ENCODE measurements at places on chromosomes 1 and 21.

- DNase-seq, result no peak
Observed at GRCh38 chr1:97909266-97909665, 11.6 kb downstream of the DPYD start.

GRCh38 chr1:56389813-56390212 is 189.6 kb downstream of the PLPP3 start:
- no peak for DNase-seq

DNA sequence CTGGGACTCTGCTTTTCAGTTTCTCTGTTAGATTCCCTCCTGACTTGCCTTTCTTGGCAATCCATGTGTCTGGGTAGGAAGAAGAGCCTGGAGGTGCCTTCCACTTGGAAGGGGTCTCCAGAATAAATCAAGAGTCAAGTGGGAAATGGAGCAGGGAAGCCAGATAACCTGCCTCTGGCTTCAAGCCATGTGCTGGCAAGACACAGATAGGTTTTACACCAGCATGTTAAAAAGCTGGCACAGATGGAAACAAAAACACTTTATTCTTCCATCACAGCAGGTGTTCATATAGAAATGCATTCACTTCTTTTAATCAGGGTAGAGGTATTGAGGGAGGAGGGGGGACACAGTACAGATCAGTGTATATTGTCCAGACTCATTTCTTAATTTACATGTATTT is 356.9 kb upstream of the RUNX1 start:
- DNase-seq, result no peak

- no peak for DNase-seq
Observed at GRCh38 chr1:61080413-61081143, 1.8 kb upstream of the NFIA start.

DNA sequence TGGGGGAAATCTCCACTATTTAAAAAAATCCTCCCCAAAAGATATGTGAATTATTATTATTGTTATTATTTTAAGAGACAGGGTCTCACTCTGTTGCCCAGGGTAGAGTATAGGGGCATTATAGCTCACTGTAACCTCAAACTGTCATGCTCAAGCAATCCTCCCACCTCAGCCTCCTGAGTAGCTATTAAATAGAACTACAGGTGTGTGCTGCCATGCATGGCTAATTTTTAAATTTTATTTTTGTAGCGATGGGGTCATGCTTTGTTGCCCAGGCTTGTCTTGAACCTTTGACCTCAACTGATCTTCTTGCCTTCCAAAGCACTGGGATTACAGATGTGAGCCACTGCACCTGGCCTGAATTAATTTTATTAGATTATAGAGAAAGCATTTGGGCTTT is 116.8 kb downstream of the RABGAP1L start:
- DNase-seq, result no peak

- DNase-seq, result no peak
Observed at GRCh38 chr1:37085393-37085792, 51.1 kb upstream of the GRIK3 start.

GRCh38 chr1:35505911-35506798 is 51.0 kb downstream of the KIAA0319L start:
- DNase-seq, result peak; percentile 9

DNA sequence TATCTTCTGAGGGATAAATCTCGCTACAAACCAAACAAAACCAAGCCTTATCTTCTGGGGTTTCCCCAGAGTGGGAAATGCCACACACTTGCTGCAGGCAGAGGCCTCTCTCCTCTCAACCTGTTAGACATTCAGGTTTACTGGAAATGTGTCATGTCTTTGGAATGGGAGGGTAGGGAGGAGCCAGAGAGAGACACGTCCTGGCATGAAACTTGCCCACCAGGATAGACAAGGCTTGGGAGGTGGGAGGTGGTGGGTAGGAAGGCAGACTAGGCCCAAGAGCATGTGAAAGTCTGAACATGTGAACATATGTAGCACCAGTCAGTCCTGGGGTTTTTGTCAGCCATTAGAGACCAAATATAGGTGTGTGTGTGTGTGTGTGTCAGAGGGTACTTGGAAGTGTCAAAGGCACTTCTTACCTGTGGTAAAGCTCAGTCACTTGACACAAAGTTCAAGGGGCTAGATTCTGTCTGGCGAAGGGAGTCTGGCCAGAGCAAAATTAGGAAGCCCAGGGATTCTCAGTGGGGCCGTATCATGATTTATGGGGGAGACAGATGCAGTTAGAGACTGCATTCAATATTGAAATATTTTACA is 32.4 kb upstream of the PIGC start:
- DNase-seq, result no peak

DNA sequence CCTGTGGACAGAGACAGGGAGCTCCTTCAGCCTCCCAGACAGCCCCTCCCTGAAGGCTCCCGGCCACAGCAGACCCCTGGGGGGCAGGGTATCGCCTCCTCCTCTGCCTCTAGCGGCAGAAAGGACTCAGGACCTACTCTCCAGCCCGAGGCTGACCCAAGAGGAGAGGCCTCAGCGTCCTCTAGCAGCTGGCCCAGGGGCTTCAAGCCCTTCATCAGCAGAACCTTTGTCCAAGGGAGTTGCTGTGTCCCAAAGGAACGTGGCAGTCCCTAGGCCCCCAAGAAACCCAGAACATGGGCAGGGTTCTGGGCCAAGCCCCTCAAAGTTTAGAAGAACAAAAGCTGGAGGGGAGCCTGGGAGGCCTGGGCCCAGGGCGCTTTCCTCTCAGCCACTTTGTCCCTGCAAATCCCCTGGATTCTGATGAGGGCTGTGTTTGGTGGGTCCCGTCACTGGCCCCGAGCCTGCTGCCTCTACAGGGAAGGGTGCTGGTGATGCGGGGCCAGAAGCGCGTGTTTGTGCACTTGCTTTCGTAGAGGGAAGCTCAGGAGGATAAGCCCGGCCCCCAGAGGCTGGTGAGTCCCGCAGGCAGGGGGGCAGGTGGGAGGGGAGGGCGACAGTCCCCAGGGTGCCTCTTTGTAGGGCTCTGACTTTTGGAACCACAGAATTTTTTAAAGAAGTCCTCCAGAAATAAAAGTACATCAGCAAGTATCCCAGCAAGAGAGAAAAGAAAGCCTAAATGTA is 13.3 kb downstream of the ITGB2 start:
- DNase-seq, result no peak

DNA sequence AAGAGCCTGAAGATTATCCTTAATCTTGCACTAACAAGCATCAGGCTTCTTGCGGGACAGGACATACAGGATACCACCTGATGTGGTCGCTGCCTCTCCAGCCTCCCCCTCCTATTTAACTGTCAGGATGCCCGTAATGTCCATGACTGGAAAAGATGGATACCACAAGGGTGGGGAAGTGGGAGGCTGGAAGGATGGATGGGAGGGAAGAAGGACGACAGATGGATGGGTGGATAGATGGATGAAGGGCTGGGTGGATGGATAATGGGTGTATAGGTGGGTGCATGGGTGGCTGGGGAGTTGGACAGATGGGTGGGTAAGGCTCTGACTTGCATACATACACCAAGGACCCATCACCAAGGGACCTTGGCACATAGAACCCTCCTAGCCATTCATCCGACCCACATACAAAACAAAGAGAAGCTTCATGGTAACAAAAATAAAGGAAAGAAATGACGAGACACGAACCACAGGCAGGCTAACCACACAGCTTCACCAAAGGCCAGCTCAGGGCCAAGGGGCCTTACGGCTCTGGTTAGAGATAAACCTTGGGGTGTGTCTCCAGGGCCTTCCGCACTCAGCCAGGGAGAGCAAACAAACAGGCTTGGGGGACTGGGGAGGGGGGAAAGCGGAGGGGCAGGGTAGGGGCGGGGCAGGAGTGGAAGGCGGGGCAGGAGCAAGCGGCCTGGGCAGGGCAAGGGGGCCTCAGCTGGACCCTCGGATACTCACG is 50.5 kb downstream of the HSPG2 start:
- DNase-seq, result no peak

All from activated CD4-positive, alpha-beta T cell treated with anti-CD3 and anti-CD28 coated beads, Interleukin-2, amount 50 U/mL, for 4 hours (primary cell).